Neuronal stem cell (in vitro differentiated cells): ENCODE measurements at places on chromosomes 7 and 10.

DNA sequence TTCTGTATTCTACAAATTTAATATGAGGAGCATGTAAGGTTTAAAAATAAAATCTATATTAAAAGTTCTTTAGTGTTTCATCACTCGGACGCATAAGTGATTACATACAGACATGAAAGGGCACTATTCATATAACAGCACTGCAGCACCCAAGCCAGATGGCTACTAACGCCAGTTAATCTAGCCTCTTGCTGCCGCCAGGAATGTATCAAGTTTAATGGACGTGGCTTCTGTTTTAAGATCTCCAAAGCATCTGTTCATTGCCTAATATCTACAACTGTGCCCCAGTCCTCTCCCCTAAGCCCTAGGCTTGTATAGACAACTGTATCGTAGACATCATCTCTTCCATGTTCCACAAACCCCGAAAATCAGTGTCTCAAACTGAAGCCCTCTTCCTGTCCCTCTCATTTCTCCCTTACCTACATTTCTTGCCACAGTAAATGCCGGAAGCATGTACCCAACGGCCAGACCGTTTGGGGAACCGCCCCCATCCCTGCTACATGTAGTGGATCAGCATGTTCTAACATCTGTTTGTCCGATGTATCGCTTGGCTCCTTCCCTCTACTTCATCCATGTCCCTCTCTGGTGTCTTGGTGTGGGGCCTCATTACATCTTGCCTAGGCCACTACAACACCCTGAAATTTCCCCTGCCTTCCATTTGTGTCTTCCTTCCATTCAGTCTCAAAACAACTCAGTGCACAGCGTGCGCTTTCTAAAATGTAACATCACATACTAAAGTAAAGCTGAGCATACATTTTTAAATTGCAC is 147.5 kb upstream of the RSU1 start:
- no peak for DNase-seq

DNA sequence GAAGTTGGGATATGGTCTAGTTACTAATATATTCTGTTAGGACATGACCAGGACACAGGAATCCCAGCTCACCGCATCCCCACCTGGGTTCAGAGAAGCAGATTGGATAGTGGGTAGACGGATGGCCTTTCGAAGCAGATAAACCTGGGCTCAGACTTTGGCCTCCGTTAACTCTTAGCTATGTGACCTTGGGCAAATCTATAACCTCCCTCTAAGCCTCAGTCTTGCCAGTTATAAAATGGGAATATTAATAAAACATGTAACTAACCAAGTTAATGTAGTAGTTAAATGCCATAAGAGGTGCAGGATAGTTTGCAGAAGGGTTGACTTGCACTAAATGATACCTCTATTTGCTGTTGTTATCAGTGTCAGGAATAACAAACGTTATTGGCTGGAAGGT is 127.6 kb upstream of the JCAD start:
- DNase-seq, result no peak

GRCh38 chr7:10657201-10657600 is 316.5 kb upstream of the PHF14 start:
- DNase-seq, result no peak

GRCh38 chr10:10110844-10111490 is 906.7 kb upstream of the CELF2 start:
- DNase-seq, result no peak

DNA sequence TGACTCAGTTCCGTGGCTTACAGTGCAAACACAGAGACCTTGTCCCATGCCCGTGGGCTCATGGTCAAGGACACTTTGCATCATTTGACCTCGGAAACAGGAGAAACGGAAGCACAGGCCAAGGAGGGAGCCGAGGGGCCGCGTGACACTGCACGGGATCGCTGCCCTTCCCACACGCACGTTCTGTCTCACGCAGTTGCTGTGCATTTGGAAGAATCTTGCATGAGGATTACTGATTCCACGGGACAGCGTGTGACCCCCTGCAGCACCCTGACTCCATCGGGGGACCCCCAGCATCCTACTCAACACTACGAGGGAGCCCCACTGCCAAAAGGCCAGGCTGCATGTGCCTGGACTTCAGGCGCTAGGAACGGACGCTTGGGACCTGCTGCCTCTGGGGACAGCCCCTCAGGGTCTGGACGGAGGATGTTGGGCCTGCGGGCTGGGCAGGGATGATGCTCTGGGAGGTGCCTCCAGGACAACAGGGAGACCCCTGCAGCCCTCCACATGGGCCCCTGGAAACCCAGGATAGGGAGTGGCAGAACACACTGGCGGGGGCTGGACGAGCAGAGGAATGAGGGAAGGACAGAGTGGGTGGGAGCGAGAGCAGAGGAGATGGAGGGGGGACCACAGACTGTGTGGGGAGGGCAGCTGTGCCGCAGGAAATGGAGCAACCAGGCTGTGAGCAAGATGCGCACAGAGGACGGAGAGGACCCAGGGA is 222.2 kb downstream of the DNAJB6 start:
- DNase-seq, result no peak

- DNase-seq, result no peak
These were observed 142.9 kb downstream of the VIPR2 start for GRCh38 chr7:159001811-159002210.

DNA sequence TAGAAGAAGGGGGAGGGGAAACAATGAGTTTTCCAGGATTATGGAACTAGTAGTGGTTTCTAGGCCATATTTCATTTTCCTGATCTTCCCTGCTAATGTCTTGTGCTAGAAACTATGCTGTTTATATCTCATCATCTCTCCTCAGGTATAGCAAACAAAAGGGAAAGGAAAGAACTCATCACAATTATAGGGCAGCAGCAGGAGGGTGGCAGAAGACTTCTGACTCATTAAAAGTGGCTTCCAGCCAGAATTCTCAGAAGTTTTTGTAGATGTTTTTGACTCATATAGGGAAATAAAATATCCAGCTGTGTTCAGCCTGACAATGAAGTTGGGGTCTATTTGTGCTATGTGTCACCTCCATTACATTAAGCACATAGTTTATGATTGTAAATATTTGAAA is 6.5 kb downstream of the AHR start:
- DNase-seq, result no peak

GRCh38 chr10:74418285-74418872 is 267.4 kb downstream of the ADK start:
- DNase-seq, result peak; percentile 54

- DNase-seq, result peak; percentile 38
These were observed 42.6 kb upstream of the CC2D2B start for GRCh38 chr10:95864906-95865813.

DNA sequence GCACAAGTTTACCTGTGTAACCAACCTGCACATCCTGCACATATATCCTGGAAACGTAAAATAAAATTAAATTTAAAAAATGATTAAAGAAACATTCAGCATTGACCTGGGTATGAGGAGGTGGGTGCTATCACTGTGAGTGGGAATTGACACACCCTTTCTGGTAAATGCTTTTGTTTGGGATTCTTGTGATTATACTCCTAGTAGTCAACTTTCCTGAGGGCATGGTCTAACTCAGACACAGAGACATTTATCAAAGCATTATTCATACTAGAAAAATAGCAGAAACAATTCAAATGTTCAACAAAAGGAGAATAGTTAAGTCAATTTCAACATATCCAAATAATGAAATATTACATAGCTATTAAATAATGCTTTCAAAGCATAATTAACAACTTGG is 44.2 kb downstream of the CNNM2 start:
- DNase-seq, result no peak

- DNase-seq, result no peak
These were observed 317.4 kb downstream of the PTPRN2 start for GRCh38 chr7:158270106-158270775.

GRCh38 chr10:73182568-73182967 is 14.6 kb downstream of the FAM149B1 start:
- DNase-seq, result no peak

- DNase-seq, result no peak
These were observed 4.0 kb upstream of the NEBL start for GRCh38 chr10:20901110-20901509.

GRCh38 chr7:107799647-107800264 is 3.3 kb downstream of the SLC26A3 start:
- DNase-seq, result no peak

- DNase-seq, result no peak
These were observed 119.2 kb downstream of the ADCYAP1R1 start for GRCh38 chr7:31171216-31171785.

GRCh38 chr7:1995426-1995825 is 237.3 kb downstream of the MAD1L1 start:
- DNase-seq, result no peak

DNA sequence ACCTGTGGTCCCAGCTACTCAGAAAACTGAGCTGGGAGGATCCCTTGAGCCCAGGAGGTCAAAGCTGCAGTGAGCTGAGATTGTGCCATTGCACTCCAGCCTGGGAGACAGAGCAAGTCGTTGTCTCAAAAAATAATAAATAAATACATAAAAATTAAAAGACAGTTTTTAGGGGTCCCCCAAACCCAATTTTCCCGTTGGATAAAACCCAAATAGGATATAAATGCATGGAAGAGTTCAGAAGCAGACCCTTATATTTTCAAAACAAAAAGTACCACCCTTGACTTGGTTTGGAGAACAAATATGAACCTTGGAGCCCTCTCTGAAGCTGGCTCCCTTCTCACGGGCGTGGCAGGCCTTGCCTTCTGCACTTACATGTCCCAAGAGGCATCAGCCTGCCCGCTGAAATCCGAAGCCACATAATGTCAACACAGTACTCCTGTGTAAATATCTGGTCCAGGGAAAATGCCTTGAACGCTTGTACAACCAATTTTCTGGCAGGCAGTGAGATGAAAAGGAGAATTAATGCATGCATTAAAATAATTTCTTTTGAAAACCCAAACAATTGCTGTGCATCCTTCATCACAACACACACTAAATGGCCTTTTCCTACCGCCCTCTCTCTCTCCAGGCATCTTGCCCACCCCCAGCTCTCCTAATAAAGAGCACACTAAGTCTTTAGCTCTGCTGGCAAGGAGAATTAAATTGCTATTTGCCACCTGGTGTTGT is 46.4 kb upstream of the PARD3 start:
- no peak for DNase-seq

- no peak for DNase-seq
These were observed 182.9 kb downstream of the SORCS1 start for GRCh38 chr10:106981452-106982075.

GRCh38 chr10:7205656-7206055 is 205.2 kb downstream of the SFMBT2 start:
- no peak for DNase-seq

GRCh38 chr10:19626156-19626555 is 190.1 kb upstream of the PLXDC2 start:
- DNase-seq, result no peak

DNA sequence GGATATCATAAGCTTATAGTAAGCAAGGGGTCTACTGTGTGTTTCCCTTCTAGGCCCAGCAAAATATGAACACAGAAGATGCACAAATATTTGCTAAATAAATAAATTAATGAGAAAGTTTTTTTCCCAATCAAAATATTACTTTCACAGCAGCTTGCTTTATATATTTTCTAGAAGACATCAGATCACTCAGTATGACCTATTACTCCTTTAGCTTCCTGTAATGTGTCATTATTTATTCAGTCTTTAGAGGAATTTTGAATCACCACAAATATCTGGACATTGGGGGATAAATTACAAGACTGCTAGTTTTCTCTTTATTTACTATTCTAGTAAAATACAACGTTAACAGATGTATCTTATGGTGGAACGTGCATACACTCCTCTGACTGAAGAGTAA is 765.8 kb upstream of the POM121L12 start:
- DNase-seq, result no peak

DNA sequence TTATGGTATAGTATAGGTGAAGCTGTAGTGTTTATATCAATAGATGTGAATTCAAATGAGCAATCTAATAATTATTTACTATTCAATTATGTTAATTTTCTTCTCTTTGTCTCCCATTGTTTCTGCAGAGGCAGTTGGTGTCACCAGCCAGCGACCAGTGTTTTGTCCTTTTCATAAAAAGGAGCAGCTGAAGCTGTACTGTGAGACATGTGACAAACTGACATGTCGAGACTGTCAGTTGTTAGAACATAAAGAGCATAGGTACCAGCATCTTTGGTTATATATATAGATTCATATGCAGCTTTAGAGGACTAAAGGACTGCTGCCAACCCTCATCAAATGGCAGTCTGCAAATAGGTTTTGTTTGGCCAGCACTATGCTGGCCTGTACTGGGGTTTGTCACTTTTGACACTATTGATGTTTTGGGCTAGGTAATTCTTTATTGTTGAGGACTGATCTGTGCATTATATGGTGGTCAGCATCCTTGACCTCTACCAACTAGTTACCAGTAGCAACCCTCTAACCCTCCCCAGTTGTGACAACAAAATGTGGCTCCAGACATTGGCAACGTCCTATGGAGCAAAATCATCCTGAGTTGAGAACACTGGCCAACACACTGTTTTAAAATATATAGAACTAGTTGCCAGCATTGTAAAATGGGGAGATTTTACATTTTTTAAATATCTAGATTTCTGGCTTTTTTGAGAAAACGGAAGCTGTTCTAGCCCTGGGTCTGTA is 59.2 kb downstream of the TRIM24 start:
- no peak for DNase-seq

- no peak for DNase-seq
These were observed 88.3 kb upstream of the AGK start for GRCh38 chr7:141462958-141463357.

- DNase-seq, result no peak
These were observed 82.2 kb downstream of the MRPL32 start for GRCh38 chr7:43014406-43014805.

DNA sequence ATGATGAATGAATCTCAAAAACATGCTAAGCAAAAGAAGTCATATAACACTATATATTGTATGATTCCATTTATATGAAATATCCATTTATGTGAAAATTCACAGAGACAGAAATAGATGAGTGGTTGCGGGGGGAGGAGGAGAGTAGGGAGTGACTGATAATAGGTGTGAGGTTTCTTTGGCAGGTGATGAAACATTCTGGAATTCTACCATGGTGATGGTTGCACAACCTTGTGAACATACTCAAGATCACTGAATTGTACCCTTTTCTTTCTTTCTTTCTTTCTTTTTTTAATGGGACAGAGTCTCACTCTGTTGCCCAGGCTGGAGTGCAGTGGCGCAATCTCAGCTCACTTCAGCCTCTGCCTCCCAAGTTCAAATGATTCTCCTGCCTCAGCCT is 10.7 kb downstream of the SVOPL start:
- no peak for DNase-seq

DNA sequence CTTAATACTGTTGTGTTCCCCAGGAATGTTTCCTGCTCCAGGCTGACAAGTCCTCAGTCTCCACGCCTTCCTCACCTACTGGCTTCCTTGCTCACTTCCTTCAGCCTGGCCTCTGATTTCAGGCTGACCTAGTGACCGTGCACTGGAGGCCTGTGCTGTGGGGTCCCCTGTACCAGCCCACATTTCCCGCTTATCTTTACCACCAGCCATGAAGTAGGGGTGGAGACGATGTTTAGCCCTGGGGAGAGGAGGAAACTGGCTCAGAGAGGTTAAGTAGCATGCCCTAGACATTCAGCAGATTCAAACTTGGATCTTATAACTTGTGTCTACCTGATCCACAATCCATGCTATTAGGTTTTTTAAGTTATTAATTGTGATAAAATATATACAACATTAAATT is 4.8 kb upstream of the ZNF488 start:
- DNase-seq, result no peak

GRCh38 chr10:10499839-10500238 is 517.8 kb upstream of the CELF2 start:
- DNase-seq, result no peak

GRCh38 chr10:90849956-90850749 is 7.7 kb downstream of the HTR7 start:
- DNase-seq, result no peak
